ENCODE measurements at places on chromosomes 1 and 21.

DNA sequence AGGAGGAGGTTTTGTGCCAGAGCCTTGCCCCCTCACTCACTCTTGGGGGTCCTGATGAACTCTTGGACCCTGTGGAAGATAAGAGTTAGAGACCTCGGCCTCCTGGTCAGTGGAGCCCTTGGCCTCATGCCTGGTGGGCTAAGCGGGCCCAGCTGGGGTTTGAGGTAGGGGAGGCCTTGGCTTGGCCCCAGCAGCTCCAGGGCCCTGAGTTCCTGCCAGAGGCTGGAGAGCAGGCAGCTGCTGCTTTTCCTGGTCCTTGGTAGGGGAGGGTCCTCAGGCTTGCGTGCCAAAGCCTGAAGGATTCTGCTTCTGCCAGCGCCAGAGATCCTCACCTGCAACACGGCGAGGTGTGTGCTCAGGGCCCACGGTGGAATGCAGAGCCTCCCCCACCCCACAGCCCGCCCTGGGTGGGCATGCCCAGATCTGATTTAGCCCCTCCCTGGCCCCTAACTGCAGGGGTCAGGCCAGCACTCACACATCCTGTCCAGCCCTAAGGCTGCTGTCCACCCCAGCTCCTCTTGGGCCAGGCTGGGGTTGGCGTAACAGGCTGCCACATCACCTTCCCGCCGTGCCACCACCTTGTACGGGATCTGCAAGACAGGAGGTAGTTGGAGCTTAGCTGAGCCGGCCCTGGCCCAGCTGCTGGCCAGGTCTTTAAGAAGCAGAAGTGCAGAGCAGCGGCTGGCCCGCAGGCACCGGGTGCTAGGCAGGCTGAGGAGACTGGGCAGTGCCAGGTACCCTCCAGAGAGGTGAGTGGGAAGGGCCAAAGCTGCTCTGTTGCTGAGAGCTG lies 4.7 kb downstream of the GALE start:
- no peak for DNase-seq

DNA sequence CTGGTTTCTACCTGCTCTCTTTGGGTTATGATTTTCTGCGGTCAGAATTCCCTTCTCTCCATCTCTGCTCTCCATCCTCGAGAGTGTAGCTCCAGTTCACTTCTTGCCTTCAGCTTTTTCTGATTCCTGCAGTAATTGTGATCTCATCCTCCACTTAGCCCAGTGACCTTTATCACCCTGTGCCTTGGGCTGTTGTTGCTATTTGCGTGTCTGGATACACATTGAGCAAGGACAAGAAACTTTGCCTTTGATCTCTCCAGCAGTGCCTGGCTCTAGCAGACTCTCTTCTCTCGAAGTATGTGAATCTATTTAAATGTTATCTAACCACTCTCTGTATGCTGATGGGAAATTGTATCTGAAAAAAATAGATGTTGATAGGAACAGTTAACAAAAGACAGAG lies 76.4 kb upstream of the MARK1 start:
- DNase-seq, result no peak

GRCh38 chr1:152577168-152577567 lies 3.1 kb downstream of the LCE3D start:
- no peak for DNase-seq

GRCh38 chr1:41361495-41362356 lies 492 bp downstream of the FOXO6 start:
- no peak for DNase-seq

DNA sequence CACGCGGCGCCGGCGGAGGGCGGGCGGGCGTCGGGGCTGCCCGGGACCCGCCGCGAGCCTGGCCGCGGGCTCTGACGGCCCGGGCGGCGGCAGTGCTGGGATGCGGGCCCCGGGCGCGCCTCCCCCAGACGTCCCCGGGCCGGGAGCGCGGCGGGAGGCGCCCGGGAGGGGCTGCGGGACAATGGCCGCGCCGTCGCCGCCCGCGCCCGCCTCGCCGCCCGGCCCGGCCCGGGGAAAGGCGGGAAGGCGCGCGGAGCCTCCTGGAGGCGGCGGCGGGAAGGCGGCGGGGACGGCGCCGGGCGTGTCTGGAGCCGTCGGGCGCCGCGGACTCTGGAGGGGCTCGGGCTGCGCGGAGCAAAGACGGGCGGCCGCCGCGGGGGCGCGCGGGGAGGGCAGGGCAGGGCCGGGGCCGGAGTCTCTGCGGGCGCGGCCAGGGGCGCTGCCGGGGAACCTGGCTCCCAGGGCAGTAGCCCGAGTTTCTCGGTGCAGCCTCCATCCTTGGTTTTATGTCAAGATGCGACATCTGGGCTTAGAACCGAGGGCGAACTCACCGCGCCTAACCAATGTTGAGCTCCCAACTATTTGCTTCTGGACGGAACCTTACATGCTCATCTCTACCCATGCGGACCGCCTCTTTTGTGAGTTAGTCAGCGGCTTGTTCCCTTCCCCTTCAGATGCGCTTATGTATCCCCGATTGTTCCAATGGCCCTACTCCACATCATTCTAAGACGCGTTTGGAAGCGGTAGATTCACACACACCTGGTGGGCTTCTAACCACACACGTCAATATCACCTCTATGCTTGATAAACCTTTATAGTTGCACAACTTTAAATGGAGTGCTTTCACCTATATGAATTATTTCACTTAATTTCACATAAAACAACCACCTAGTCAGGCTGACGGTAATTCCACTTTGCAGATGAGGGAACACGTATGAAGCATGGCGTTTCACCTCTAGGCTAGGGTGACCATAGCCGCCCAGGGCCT lies 651 bp downstream of the ZBTB8A start:
- no peak for DNase-seq

DNA sequence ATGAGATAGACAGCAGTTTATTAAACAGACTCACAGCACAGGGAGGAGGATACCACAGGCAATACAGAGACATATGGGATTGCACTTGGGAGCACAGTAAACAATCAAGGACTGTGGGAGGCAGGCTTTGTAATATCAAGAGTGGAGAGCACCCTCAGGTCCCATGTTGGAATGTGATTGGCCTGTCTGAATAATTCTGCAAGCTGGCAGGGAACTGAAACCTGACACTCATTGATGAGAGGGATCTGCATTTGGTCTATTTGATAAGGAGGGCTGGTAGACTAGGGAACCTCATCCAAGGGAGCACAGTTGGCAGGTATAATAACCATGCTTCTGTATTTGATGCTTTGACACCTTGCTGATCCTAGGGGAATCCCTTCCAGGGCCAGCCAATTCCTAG lies 69.9 kb upstream of the PRMT6 start:
- no peak for DNase-seq

DNA sequence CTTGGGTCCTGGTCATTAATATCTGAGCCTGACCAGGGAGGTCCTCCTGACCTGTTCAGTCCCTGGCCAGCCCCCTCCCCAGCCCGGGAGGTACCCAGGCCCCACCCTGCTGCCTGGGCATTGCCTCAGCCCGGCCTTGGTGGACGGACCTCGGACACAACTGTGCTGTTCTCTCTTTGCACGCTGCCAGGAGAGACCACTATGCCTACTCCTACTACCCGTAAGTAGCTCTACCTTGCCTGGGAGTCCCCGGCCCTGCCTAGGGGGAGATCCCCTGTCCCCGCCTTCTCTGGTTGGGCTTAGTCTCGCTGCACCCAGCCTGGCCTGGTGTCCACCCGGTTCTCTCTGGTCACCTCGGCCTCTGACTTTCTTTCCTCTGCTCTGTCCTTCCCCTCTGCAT lies 53.2 kb downstream of the PTPRU start:
- DNase-seq, result no peak

DNA sequence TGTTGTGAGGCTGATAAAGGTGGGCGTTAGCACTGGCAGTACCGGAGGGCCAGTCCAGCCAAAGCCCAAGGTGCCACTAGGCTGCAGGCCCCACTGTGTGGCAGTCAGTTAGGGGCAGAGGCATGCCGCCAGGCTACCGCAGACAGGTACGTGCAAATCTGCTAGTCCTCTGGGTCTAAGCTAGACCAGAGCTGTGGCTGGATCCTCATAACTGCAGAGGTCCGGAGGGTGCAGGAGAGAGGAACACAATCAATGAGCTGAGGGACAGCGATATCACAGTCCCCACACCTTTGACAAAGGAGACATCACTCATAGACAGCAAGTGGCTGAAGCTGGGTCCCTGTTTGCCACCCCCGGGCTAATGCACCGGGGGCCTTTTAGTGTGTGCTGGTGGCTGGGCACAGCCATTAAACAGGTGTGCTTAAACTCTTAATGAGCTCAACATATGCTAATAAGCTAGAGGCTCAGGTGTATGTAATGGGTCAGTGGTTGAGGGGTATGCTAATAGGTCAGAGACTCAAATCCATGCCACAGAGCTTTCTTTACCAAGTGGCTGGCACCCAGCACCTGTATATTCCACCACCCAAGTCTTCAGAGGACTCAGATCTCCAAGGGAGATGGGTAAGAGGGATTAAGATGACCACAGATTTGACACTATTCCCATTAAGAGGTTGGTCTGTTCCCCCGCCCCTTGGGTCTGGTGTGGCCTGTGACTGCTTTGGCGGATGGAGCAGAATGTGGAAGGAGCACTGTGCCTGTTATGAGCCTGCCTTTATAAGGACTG lies 82.0 kb downstream of the GLIS1 start:
- DNase-seq, result no peak

- DNase-seq, result no peak
These were observed 396.7 kb upstream of the DAB1 start for GRCh38 chr1:57820356-57821095.

DNA sequence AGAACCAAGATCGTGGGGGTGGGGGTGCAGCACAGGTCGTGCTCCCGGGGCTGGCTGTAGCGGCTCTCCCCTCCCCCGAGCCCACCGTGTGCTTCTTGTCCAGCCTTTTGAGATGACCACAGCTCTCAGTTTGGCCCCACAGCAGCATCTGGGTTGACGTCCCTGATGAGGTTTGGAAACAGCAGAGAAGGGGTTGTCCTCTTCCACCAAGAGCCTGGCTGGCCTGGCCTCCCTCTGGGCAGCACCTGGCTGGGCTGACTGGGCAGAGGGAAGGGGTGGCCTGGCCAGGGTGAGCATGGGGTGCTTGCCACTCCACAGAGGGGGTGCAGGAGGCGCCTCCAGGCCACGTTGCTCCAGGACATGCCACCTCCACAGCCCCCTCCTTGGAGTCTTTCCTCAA lies 61.5 kb downstream of the SKI start:
- DNase-seq, result no peak

- DNase-seq, result no peak
These were observed 21.5 kb downstream of the NDUFS5 start for GRCh38 chr1:39047374-39048229.

GRCh38 chr21:45112371-45112770 lies 38.0 kb downstream of the ADARB1 start:
- DNase-seq, result no peak

GRCh38 chr1:21631944-21632887 lies 36.9 kb downstream of the RAP1GAP start:
- no peak for DNase-seq

DNA sequence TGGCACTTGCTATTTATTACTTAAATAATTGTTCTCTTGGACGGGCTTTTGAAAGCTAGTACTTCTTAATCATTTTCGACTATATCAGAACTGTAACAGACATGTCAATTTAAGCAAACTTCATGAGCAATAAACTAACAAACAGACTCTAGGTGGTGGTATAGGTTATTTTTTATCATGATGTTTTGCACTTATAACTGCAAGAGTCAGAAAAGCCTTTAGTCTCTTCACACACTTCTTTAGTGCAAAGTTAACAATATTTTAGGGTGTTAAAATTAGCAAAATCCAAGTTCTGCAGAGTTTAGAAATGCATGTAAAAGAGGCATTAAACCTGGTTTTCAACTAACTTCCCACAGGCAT lies 2.2 kb downstream of the NRIP1 start:
- DNase-seq, result peak; percentile 4

GRCh38 chr1:207935166-207935583 lies 24.2 kb upstream of the CD34 start:
- no peak for DNase-seq

DNA sequence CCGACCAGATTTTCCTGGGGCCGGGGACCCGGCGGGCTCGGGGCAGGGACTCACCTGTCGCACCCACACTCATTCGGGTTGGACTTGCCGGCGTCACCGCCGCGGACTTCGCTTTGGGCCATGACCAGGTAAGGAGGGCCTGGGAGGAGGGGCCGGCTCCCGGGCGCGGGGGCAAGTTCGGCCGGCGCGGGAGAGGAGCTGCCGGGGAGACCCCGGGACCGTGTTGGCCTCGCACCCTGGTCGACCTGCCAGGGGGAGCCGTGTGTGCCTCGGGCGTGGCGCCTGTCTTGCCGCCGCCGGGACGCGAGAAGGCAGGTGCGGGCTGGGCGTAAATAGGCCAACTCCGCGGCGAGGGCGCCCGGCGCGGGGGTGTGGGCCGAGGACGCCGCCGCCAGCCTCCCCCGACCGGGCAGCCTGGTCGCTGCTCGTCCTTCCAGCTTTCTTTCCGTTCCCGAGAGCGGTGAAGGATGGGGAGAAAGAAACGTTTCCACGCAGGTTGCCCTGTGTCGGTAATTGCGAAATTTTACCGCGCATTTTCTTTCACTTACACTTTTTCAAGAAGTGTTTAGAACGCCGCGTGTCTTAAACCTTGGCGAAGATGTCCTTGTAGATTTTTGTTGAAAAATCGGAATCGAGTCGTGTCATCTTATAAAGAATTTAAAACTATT lies 558 bp downstream of the USP1 start:
- DNase-seq, result peak; percentile 50

DNA sequence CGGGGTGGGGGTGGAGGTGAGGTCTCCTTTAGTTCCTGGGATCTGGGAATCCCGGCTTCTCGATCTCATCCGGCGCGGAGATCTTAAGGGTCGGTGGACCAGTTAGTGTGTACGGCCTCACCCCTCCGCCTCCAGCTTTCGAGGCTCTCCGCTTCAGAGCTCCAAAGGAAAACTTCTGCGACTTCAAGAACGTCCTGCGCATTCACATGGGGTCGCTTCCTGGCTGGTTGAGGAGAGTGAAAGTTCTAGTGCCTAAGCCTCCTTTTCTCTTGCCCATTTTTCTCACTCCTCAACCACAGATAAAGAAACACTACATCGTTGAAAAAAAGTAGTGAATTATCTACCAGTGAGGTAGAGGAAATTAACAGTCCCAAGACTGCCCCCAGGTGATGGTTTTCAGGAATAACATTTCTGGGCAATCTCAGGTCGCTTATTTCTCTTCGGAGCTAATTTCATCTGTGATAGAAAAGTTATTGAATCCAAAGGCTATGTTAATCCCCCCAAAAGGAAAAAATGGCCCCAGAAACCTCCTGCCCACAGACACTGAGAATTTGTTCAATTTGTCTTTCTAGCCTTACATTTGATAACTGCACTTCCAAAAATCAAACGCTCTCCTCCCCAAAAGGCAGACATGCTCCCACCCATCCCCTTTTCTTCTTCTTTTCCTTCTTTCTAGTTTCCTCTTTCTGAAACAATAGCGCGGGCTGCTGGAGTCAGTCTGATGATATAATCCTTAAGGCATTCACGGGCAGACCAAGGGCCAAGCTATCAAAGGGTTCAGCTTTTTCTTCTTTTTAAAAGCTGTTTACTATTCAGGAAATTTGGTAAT lies 20.6 kb upstream of the TBX15 start:
- no peak for DNase-seq

DNA sequence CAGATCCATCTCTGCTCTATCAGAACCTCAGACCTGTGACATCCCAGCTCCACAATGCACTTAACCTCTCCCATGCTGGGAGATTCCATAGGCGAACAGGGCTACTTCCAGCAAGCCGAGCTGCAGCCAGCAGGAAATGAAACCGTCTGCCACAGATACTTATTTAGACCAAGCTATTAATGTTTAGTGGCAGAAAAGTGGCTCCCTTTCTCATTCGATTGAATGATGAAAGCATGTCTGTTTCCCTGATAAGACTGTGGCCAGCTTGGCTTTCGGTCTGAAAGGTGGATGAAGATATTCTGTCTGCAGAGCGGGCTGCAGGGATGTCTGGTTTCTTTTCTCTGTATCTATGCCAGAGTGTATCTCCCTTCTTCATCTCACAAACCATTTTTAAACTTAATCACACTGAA lies 146.4 kb downstream of the GREM2 start:
- DNase-seq, result no peak

- no peak for DNase-seq
These were observed 32.1 kb downstream of the CD247 start for GRCh38 chr1:167486090-167486824.
